ENCODE measurements at places on chromosomes 12 and 14.

GRCh38 chr12:22982635-22983034, 357.7 kb downstream of the ETNK1 start:
- no peak for DNase-seq

DNA sequence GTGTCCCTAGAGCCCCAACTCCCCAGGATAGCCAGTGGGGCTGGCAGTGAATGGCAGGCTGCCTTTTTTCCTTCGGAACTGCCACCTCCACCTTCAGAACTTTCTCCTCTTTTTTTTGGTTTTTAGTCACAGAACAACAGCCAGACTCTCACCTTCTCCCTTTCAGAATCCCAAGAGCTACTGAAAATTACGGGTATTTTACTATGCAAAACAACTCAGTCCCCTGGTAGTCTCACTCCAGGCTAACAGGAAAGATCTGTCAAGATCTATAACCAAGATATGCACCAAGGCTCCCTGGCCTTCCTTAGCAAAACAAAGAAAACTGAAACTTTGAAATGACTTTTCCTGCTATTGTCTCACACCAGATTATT, 12.5 kb downstream of the PLEKHG6 start:
- DNase-seq, result no peak

- no peak for DNase-seq
These were observed 323.3 kb downstream of the TMEM117 start for GRCh38 chr12:44159216-44159615.

DNA sequence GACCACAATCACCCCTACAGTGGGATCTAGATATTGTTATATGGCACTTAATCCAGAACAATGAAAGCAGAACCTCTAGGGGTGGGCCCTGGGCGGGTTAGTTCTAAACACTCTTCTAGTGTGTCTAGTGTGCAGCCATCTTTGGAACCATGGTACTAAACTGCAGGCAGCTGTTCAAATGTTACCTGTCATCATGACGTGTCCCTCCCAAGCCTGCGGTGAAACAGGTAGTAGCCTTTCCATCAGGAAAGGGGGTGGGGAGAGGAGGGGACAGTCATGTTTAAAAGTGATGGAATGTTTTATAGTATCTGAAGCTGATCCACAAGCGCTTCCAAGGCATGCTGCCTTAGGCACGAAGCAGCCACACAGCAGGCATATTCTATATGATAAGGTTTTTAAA, 122.6 kb upstream of the SLC35F4 start:
- DNase-seq, result no peak

- no peak for DNase-seq
These were observed 103.9 kb downstream of the ARID2 start for GRCh38 chr12:45833401-45833800.

DNA sequence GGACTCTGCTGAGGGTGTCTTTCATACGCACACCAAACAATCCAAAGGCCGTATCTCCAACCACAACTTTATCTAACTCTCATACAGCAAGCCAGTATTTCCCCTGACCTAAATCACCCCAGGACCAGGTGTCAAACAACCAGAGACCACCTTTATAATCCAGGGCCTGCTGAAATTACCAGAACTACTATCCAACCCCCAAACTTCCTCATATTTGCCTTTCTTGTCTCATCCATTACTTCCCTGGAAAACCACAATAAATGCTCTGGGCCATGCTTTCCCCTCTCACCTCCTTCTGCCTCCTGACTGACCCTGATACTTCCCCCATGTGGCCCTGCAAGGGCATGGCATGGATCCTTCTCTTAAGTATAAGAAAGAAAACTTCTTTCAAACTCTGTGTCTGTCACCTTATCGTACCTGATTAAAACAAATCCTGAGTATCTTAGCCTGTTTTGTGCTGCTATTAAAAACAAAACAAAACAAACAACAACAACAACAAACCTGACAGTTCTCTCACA, 44.7 kb upstream of the CRACR2A start:
- DNase-seq, result no peak

DNA sequence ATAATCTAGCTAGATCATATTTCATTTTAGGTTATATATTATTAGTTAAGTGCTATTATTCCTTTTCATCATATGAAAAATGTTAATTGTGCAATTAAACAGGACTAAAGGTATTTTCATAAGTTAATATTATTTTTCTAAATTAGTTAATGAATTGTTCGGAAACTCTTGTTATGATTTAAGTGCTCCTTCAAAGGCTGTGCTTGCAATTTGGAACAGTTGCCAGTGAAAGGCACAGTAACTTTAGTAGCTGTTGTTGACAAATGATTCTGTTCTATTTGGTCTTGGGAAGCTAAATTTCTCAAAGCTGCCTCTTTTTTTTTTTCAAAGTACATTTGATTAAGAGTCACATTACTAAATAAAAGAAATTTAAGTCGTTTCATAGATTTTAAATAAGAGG, 40.7 kb downstream of the PTPRQ start:
- DNase-seq, result no peak

DNA sequence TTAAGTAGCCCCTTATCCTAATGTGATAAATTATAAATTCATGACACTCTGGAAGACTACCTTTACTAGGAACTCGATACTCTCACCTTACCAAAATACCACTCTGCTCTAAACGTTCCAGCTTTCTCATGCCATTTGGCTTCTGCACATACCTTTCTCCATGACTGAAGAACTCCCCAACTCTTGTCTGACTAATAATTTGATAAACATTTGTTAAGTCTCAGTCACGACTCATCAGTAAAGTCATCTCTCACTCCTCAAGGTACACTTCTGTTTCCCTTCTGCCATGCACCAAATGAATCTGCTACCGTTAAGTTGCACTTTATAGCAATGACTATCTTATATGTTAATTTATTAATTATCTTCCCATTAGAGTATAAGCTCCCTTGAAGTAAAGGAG, 498.3 kb upstream of the NOVA1 start:
- DNase-seq, result no peak

DNA sequence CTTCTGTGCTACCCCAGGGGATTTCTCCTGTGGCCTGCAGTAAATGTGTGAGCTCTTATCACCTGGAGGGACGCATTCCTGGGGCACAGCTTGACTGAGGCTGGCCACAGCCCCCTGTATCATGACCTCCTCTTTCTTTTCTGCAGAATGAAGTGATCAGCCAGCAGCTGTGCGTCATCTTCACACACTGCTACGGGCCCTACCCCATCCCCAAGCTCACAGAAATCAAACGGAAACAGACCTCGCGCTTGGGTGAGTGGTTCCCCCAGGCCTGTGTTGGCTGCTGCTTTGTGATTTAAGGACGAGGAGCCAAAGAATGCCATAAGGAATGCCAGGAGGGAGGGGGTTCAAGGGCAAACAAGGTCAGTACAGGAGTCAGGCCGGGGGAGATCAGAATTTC, 50.5 kb upstream of the PWP1 start:
- no peak for DNase-seq

DNA sequence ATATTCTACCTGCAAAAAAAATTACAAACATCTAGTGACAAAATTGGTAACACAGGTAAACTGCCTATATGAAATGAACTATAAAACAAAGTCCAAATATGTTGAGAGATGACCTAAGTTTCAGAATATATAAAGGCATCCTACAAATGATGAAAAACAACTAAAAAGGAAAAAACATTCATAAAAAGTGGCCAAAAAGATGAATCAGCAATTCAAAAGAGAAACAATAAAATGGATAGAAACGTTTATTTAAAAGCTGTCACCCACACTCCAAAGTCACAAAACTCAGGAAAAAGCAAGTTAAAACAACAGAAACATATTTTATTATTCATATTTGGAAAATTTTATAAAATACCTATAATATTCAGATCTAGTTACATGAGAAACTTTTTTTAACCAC, 106.5 kb upstream of the DCN start:
- no peak for DNase-seq

- DNase-seq, result peak; percentile 74
These were observed 818 bp upstream of the SUOX start for GRCh38 chr12:55996201-55996714.

- no peak for DNase-seq
These were observed 73.9 kb downstream of the SLC2A13 start for GRCh38 chr12:40031965-40032364.

DNA sequence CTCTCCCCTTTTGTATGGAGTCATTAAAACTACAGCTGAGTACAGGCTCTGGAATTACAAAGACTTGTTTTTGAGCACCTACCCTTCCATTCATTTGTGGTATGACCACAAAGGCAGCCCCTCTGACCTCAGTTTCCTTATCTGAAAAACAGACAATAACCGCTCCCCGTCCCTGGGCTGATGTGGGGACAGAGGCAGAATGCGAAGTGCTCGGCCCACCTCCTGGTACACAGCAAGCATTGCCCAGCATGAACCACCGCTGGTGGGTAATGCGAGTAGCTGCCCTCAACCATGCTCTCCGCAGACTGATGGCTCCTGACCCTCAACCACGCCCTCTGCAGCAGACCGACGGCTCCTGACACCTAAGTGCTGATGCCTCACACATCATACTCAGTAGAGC, 22.4 kb downstream of the P2RX2 start:
- DNase-seq, result no peak

Data from T-helper 2 cell (primary cell).